ENCODE measurements at places on chromosomes 3 and 15.

DNA sequence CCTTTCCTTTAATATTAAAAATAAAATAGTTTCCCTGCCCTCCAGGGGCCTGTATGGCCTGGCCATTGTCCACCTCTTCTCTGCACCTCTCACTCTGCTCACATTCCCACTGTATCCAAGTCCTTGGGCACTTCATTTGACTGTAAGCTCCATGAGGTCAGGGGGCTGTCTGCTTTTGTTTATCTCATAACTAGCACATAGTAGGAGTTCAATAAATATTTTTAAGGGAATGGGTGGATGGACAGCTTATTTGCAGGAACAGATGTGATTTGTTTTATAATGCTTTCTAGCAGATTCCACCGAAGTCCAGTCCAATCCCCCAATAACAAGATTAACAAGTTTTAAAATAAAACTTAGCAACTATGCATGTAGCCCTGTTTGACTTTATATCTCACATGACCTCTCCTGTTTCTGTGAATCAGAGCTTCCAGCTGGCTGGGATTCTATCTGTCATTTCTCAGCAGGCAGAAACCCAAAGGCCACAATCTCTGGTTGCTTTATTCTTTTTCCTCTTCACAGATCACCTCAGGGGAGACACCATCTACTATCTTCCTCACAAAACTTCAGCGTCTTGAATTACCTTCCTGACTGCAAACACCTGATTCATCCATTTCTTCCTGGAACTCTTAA lies 123.0 kb upstream of the NR2F2 start:
- DNase-seq, result no peak

DNA sequence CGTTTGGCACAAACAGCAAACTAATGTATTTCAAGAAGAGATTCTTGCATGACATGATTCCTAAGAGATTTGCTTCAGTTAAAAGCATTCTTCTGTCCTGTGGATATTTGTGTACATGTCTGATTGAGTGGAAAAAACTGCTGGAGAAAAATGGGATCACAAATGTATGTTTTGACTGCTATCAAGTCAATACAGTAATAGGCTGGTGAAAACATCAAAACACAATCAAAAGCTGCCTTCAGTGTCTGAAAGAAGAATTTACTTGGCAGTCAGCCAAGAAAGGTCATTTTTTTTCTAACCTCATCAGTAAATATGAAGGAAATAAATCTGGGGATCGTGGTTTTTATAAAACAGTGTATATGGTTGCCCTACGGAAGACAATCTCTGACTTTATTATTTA lies 1214.8 kb downstream of the NSUN3 start:
- DNase-seq, result no peak

GRCh38 chr3:18556503-18557135 lies 131.5 kb upstream of the SATB1 start:
- DNase-seq, result no peak

- no peak for DNase-seq
Measured at GRCh38 chr3:125378762-125379161, 3.6 kb upstream of the ZNF148 start.

GRCh38 chr3:25429361-25430286 lies 1.6 kb downstream of the RARB start:
- DNase-seq, result no peak

GRCh38 chr3:186255703-186256331 lies 106.2 kb downstream of the DGKG start:
- DNase-seq, result no peak

- no peak for DNase-seq
Measured at GRCh38 chr15:31390777-31391486, 64.3 kb downstream of the KLF13 start.

DNA sequence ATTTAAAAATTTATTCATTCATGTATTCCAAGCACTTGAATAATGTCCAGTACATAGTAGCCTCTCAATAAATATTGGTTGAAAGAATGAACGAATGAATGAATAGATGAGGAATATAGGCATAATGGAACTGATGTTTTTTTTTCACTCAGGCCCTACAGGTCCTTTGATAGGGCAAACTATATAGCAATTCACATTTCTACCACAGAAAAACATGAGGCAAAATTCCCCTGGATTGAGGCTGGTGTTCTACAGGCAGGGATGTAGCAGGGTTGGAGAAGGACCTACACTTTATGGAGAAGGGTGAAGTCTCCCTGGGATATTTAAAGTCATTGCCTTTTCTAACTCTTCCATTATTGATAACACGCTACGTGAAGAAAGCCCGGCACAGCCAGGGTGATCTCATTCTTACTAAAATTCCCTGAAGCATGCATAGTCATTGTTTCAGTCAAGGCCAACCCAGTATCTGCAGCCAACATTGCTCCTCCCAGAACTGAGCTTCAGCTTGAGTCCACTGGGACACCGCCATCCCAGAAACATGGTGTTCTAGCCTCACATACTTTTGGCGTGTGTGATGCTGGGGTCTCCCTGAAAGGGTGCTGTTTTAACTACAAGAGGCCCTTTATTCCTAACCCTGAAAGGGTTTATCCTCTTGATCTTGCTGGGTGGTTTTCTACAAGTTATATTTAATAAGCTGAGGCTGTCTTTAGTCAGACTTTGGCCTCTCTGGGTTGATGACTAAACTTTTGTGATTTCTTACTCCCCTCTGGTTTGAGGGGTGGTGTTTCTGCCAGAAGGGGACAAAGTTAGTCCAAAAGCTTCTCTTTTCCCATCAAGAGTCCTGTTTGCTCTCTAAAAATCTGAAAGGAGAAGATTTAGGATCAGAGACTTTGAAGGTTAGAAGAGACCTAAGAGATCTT lies 25.9 kb upstream of the FBN1 start:
- no peak for DNase-seq

DNA sequence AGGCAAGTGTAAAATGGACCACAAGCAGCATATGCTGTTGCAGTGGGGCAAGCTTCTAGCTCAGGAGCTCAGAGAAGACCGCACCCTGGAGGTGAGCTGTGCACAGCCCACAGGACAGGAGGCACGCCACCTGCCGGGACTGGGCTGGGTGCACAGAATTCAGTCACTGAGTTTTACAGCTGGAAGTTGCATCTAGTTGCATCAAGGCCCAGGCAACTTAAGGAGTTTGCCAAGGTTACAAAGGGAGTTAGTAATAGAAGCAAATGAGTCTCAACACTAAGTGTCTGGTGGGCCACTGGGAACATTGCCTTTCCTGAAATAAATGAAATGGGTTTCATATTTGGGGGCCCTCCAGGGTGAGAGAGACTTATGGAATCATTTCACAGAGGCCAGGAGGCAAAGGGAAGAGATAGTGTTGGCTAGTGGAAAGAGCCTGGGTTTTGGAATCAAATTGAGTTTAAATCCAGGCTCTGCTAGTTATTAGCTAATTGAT lies 36.0 kb upstream of the TIMP4 start:
- DNase-seq, result no peak

DNA sequence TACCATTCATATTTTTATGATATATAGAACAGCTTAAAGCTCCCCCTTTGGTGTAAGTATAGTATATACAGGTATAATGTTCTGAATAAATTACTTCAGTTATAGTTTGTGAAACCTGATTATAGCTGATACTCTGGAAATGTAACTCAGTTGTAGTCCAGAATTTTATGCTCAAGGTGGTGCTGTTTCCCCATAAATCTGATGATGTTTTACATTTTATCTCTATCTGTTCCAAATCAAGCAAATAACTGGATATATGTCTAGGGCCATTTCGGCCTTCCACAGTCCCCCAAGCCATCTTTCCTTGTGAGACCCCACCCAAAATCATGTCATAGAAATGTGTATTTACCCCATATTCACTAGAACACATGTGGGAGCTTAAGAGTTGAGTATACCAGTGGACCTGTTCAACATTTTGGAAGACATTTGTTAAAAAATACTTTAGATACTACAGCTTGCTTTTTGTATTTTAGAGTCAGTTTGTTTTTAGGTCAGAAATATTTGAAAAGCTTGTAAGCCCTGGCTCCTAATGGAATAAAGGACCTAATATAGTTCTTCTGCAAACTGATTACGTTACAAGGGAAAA lies 107.1 kb downstream of the ATG7 start:
- DNase-seq, result no peak

- DNase-seq, result no peak
Measured at GRCh38 chr3:39529577-39529976, 62.1 kb downstream of the MOBP start.

GRCh38 chr15:78672285-78673014 lies 31.4 kb upstream of the CHRNB4 start:
- DNase-seq, result no peak

DNA sequence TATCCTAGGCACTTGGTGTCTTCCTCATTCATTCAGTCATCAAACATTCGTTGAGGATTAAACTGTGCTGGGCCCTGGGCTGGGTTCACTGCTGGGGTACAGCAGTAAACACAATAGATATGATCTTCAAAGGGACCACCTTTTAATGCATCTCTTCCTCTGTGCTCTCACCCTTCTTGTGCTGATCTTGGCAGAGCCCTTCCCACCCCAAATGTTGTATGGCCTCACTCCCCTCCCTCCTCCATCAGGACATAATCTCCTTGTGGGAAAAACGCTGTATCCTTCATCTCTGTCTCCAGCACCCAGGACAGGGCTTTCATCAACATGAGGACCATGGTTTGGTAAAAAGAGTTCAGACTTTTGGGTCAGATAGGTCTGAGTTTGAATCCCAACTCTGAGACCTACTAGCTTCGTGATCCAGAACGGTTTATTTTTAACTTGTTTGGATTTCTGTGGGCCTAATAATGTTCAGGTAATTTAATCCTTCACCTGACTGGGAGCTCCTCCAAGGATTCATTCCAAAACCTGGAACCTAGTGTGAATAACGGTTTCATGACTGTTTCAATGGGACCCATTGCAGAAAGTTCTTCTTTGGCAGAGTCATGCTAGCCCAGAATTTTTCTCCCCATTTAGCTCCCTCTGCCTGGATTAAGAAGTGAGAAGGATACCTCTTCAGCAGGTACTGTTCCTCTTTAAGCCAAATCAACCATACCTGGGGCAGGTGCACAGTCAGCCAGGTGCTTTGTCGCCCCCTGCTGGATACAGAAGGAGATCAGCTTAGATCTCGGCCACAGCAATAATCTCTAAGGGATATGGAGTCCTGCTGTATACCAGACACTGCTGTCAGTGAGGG lies 5.2 kb upstream of the WNT7A start:
- no peak for DNase-seq

GRCh38 chr3:38455639-38456430 lies 2.1 kb downstream of the ACVR2B start:
- DNase-seq, result no peak

GRCh38 chr15:57445872-57446271 lies 69.6 kb downstream of the CGNL1 start:
- no peak for DNase-seq

DNA sequence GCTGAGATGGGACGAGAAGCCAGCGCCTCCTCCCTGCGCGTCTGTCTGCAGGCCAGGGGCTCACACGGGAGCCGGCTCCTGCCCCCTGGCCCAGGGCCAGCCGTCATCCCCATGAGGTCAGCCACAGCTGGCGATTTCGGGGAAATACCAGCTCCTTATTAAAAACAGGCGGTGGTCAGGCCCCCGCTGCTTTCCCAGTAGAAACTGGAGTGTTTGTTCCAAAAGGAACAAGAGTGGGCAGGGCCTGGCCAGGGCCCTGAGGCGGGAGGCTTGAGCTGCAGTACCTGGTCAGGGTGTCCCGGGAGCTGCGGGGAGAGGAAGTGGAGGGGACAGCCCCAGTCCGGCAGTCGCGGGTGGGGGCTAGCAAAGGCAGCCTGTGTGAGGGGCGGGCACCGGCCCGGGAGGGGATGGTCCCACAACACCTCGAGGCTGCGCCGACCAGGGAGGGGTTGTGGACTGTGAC lies 17.8 kb downstream of the MYL3 start:
- DNase-seq, result no peak

DNA sequence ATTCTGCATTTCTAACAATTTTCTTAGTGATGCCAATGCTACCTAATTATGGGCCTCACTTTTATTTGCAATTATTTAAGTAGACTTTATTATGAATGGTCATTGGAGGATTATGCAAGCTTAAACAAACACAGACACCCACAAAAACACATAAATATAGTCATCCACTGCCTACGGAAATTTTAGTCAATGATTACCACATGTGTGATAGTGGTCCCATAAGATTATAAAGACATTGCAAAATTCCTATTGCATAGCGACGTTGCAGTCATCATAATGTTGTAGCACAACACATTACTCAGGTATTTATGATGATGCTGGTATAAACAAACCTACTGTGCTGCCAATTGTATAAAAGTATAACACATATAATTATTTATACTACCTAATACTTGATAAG lies 247.8 kb upstream of the ALCAM start:
- DNase-seq, result no peak

DNA sequence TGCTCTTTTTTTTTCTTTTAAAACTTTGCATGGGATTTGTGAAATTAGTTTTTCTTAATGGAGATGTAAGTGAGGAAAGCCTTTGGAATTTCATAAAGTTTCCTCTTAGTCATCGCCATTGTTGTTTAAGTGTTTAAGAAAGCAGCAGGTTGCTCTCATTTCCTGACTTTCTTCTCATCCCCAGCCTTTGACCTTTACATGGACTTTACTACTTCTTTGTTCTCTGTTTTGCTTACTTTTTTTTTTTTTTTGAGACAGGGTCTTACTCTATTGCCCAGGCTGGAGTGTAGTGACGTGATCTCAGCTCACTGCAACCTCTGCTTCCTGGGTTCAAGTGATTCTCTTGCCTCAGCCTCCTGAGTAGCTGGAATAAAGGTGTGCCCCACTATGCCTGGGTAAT lies 38.6 kb downstream of the FBXL2 start:
- DNase-seq, result no peak

GRCh38 chr3:12612514-12613226 lies 51.2 kb downstream of the RAF1 start:
- no peak for DNase-seq

GRCh38 chr3:104745313-104745712 lies 621.4 kb upstream of the ALCAM start:
- no peak for DNase-seq

DNA sequence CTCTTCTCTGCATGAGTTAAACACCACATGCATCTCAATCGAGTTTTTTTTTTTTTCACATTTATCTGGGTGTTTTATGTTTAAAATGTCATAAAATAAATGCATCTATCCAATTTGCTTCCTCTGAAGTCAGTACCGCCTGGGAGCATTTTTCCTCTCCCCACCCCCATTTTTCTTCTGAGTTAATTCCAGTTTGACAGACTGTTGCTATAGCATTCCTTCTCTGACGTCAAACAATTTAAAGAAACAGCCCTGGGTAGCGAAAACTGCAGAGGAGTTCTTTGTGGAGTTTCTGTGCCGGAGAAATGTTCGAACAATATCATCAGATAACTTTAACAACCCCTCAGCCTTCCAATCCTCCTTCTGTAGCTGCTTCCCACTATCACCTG lies 900 bp upstream of the GNB4 start:
- DNase-seq, result no peak

DNA sequence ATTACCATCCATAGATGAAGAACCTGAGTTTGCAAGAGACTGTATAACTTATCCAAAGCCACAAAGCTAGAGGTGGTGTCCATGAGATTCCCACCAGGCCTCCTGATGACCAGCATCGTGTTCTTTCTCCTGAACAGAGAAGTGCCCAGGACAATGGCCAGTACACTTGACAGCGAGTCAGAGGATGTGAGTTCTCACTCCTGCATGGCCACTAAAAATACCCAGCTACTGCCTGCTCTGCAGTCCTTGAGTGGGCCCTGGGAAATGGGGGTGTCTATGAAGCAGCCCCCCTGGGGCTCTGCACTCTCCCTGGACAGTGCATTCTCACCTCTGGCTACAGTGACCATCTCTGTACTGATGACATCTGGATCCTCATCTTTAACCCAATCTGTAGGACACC lies 201.2 kb downstream of the RPLP1 start:
- no peak for DNase-seq

Data from iPS DF 19.7 (cell line).